CD14-positive monocyte (primary cell): ENCODE measurements at places on chromosomes 3 and 15.

DNA sequence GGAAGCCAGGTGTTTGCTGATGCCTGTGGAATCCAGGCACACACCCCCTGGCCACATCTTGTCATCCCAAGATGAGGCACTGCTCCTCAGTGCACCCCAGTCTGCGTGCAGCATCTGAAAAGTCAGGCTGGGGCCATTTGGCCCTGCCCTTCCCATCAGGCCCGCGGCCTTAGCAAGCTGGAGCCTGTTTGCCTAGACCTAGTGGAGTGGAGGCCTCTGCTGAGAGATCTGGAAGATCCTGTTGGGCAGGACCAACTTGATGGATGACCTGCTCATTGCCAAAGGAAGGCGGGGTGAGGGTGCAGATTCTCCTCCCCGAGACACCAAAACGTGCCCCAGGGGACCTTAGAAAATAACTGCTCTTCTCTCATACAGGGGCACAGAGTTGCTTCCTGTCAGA lies 220.2 kb downstream of the SHQ1 start:
- no peak for DNase-seq

- no peak for DNase-seq
Measured at GRCh38 chr15:79003301-79003700, 58.5 kb upstream of the CTSH start.

- DNase-seq, result peak; percentile 66
Measured at GRCh38 chr15:75198560-75199356, 2.9 kb upstream of the C15orf39 start.

DNA sequence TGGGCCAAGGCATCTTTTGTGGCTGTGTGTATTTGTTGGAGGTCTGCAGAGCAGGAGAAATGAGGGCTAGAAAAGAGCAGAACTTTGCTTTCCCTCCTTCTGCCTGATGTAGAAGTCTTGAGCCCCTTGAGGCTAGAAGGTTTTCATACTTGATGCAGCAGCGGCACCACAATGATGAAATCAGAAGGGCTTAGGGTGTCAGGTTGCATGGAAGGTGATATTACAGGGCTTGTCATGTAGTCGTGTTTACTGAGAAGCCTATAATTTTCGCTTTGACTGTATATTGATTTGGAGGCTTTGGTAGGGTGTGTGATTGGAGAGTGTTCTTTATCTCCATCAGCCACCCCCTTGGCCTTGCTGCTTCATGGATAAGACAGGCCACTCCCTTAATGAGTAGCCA lies 339.8 kb downstream of the THSD4 start:
- no peak for DNase-seq

DNA sequence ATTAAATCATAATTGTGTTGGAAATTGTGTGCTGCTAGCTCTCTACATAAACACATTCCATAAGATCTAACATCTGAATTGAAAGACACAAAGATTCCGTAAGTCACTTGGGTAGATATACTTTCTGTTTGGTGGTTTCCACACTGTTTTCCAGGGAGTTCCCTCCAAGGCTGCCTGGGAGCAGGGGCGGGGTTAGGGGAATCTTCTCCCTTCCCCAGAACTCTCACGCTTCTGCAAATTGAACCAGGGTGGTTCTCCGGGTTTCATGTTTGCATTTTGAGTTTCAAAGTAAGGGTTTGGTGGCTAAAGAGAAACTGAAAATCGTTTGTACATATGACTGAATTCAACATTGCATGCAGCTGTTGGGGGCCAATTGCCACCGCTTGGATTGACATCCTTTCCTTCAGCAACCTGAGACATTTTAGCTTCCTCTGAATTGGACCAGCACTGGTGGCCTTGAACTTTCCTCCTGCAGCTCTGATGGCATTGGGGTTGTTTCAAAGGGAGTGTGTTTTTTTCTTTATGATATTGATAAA lies 192.7 kb upstream of the FEZF2 start:
- no peak for DNase-seq

DNA sequence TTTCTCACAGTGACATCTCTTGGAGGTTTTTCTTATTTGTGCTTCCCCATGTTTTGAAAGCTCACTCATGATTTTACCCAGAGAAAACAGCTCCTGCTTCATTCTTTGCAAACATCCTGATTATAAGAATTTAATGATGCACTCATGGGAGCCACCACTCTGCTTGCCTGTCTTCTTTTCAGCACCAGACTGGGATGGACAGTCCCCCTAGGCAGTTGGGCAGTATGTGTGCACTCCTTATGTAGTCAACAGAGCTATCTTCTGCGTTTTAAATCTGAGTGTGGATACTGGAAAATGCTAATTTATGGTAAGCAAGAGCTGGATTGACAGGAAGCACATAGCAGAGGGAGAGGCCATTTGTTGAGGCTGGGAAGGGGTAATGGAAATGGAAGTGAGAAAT lies 276.1 kb downstream of the AGBL1 start:
- DNase-seq, result no peak

DNA sequence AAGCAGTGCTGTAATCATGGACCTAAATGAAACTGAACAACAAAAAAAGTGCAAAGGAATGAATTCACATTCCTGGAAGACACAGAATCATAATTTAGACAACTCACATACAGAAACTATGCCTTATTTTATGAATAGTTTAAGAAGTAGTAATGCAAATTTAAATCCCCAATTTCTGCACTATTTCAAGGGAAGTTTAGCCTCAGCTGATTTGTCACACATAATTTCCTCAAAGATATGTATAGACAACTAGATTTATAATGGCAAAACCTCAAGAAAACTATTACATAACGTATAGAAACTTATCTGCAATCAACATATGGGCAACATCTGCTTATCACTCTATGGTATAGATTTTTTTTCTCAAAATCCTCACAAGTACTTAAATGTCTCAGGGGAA lies 7.8 kb upstream of the PTX3 start:
- no peak for DNase-seq
